ENCODE measurements at places on chromosomes 5 and 9. TPM values are rescaled to one million over a fixed set of nuclear protein-coding genes. Genes with fewer than 3 reads are reported as not detected.
A peak's percentile ranks its signal among the peaks of the same experiment; 100 is the strongest.

- no peak for DNase-seq
These were observed 85.1 kb downstream of the FGF1 start for GRCh38 chr5:142600611-142601358.

DNA sequence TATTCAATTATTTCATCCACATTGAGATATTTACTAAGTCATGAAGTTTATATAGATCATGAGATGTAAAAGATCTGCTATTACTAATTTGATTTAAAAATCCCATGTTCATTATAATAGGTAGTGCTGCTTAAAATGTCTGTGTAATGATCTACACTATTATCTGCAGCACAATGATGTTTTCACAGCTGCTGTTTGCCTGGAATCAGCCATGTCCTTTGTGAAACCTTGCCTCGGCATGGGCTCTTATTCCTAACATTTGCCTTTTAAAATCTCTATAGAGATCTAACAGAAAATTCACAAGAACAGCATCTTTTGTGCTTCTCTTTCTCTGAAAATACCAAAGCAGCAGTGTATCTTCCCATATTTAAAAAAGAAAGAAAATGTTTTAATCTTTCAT is 444.6 kb downstream of the PTPRD start:
- DNase-seq: no peak

DNA sequence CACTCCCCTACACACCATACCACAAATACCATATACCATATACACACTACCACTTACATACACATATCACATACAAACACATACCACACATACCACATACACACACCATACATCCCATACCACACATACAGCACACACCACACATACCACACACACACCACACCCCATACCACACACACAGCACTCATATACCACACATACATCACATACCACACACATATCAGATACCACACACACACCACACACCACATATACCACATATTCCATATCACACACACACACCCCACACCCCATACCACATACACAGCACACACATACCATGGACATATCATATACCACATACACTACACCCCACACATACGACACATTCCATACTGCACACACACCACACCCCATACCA is 276.6 kb downstream of the GADD45G start:
- DNase-seq: no peak

DNA sequence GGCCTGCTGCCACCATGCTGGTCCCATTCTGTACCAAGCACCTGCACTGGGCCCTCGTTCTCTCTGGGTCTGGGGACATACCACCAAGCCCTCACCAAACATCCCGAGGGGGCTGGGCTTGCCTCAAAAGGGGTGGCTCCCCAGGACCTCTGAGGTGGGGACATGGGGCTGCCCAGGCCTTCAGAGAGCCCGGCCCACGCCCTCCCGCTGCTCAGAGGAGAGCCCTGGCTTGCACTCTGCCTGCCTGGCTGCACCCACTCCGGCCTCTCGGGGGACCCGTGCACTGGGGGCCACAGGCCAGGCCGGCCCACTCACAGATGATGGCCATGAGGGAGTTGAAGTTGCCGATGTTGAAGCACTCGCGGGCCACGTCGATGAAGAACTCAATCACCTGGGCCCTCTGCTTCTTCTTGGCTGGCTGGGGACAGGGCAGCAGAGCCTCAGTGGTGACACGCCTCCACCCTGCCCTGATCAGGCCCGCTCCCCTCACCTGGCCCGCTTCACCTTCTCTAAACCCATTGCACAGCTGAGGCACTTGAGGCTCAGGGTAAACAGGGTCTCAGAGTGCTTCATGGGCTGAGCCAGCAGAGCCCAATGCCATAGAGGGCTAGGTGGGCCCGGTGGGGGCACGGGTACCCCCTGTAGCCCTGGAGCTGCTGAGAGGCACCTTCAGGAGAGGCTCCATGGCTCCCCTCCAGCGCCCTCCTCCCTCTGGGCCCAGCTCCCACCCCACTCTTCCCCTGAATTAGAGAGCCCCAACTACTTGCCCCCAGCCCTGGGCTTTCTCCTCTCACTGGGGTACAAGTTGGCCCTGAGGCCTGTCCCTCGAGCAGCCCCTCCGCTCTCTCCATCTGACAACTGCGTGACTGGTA is 47.7 kb upstream of the RNF130 start:
- DNase-seq: no peak

DNA sequence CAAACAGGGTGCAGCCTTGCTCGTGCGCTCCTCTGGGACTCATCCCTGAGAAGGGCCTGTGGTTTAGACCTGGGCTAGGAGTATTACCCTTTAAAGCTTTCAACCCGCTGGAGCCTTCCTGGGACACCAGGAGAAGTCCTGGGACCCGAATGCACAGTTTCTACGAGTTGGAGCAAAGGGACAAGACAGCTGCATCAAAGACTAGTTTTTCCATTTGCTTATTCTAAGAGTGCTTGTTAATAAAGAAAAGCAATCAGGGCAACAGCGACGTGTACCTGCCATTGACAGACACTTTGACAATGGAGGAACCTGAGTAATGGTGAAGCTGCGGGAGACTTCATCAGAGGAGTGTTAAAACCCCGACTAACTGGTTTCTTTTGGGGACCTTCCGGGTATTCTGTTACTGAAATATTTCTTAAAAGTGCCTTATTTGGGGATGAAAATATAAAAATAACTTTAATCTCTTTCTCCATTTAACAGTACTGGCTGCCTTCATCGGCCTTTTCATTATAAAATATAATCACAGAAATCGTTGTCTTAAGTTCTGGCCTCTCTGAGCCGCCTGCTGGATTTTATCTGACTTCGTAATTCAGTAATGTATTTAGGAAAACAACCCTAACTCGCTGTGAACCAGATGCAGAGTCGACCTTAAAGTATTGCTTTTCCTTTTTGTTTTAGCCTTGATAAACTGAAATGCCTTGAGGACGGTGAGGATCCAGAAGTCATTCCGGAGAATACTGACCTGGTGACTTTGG is 732 bp downstream of the SNAPC3 start:
- DNase-seq: peak; percentile 67

DNA sequence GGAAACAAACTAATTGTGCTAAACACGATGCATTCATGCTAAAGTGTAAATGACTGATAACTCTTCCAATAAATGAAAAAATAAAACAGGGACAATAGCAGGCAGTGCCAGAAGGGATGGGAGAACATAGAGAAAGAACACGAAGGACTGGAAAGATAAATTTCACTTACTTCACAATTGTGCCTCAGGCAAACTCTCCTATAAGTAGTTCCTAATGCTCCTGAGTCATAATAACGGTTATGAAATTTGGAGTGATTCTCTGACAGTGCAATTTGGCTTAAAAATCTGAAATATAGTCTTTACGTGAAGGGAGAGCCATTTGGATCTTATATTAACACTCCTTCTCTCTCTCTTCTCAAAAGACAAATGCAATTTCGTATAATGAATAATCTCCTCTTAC is 2218.5 kb downstream of the MAT2B start:
- DNase-seq: no peak

GRCh38 chr5:140020601-140021177 is 22.4 kb downstream of the NRG2 start:
- no peak for DNase-seq

DNA sequence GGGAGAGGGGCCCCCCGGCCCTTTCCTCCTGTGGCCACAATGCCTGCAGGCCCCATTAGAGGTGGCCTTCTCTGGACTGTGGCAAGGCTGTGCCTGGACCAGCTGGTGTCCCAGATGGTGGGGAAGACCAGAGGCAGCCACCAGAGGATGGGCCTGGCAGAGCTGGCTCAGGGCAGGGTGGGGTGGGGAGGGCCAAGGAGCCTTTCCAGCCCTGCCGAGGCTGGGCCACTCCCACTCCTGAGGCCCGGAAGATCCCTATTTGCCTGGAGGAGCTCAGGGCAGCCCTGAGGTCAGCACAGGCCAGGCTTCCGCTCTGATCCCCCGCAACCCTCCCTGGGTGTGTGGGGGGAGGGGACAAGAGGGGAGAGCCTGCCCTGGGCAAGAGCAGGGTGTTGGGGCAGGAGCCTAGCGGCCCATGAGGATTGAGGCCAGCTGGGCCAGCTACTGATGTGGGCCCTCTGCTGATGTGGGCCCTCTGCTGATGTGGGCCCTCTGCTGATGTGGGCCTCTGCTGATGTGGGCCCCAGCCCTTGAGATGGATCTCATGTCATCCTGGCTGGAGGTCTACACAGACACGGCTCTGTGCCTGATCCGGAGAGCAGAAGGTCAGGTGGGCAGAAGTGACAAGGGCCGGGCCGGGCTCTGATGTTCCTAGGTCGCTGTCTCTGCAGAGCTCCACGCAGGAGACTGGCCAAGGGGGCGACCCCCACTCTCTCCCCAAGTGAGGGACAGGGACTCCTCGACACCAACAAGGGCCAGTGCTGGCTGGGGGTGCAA is 6.0 kb downstream of the MRPS2 start:
- no peak for DNase-seq

GRCh38 chr9:34250721-34251120 is 71.9 kb downstream of the UBAP1 start:
- DNase-seq: no peak

DNA sequence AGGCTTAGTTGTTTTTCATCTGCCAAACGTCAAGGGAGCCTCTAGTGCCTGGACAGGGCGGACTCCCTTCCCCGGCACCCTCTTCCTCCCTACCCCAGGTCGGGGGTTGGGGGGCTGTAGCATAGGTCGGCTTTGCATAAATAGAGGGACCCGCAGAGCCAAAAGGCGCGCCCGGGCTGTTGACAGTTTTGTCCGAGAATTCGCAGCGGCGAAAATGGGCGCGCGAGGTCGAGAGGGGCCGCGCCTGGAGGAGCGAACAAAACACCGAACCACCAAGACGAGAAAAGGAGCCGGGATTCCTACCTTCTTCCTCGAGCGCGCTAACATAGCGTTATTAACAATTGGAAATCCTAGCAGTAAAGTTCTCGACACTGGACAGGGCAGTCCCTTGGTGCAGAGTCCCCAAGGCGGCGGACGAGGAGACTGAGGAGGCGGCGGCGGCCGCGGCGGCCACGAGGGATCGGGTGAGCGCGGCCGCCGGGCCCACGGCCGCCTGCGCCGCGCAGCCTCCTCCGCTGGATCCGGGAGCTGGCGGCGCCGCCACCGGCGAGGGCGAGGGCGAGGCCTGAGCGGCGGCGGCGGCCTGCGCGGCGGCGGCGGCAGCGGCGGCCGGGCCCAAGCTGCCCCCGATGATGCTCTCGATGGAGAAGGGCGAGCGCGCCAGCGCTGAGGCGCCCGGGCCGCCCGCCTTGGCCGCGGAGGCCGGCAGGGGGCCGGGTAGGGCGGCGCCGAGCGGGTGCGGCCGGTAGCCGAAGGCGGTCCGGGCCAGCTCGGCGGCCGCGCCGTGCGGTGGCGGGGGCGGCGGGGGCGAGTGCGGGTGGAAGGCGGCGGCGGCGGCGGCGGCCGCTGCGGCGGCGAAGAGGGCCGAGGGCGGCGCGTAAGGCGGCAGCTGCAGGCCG is 1.7 kb downstream of the FOXD1 start:
- DNase-seq: no peak

Gene IER5L
- 2.3 TPM for total RNA-seq

Gene ADRA1B
- not detected for total RNA-seq

Gene ZNF300
- not detected for total RNA-seq

Gene TEX48
- total RNA-seq: not detected

Gene ISL1
- total RNA-seq: not detected

Gene C5
- total RNA-seq: 10.2 TPM

Gene HNRNPH1
- 580 TPM for total RNA-seq

Gene PCDHAC2
- total RNA-seq: not detected

All from Karpas-422 (cell line).